Bronchial epithelial cell (primary cell): ENCODE measurements at places on chromosomes 2 and 18. TPM values are rescaled to one million over a fixed set of nuclear protein-coding genes. Genes with fewer than 3 reads are reported as not detected.
A peak's percentile ranks its signal among the peaks of the same experiment; 100 is the strongest.

DNA sequence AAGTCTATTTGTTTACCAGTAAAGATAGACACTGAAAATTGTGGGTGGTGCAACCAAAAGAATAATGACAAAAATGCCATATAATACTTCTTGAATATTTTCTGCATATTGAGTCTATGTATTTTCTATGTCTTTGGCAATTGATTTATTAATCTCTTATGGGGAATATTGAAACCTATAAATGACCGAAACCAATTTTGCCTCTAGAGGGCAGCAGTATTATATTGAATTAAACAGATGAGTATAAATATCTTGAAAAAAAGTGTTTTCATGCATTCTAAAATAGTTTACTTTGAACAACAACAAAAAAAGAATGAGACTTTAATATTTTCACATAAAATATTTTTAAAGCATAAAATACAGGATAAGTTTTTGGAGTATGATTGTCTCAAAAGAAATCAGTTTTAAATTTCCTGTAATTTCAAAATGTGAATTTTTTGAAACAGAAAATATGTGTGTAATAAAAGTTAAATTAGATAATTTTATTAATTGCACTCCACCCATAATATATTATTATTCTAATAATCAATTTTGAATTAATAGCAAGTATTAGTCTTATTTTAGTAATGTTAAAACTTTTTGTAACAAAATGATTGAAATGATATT lies 49.9 kb upstream of the CALCRL start:
- peak; percentile 25 for DNase-seq

DNA sequence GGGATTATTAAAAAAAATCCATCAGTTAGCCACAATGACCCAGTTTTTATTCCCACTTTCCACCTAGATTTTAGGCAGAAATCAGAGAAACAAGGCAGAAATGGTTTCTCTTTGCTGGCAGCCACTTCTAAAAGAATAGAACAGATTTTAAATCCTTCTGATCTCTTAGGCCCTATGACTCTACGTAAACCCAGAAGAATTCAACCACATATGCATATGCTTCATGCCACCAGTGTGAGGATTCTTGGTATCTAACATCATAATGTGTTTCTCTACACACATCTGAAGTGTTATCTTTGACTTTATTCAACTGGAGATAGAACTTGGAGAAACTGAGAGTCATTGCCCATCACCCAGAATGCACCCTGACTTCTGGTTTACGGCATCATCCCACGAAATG lies 128.7 kb upstream of the TANK start:
- no peak for DNase-seq

- DNase-seq, result no peak
These were observed 164.5 kb downstream of the NAPG start for GRCh38 chr18:10690366-10690765.

The SLC19A3 gene
- total RNA-seq, result not detected in 2 replicates

The C2orf92 gene
- total RNA-seq, result 0.26 and 0.51 TPM in 2 replicates
